ENCODE measurements at places on chromosomes 2 and 18. TPM values are rescaled to one million over a fixed set of nuclear protein-coding genes. Genes with fewer than 3 reads are reported as not detected.

LINC00305 gene
- not detected for total RNA-seq

DNA sequence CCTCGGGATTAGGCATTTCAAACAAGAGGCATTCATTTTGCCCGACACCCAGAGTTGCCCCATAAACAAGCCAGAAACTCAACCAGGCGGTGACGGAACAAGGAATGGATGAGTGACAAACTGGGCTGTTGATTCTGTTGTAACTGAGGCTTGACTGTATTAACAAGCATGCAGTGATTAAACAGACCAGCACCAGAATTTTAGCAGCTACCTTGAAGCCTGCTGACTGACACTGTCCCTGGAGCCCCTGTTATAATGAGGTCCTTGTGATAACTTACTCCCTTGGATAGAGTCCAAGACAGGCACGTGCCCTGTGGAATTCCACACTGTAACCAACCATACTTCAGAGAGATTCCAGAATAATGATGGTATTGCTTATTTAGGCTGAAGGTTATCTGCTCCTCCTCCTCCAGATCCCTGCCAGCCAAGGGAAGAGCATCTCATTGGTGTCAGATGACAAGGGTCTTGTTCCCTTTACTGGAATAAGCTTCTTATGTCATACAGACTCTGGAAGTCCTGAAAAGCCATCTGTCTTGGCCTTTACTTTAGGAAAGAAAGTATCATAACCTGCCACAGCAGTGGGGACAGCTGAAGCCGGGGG, 97.1 kb upstream of the RMDN2 start:
- H3K4me3 ChIP-seq: no peak overlapping the region
- no peaks in the 10 kb centered on the region for H3K27me3 ChIP-seq
- DNase-seq: no peak
- H3K27ac ChIP-seq: peak overlapping the region; percentile 98
- H3K36me3 ChIP-seq: no peaks in the 10 kb centered on the region

GRCh38 chr2:200422071-200422470, 87.8 kb downstream of the KCTD18 start:
- DNase-seq: no peak
- H3K4me1 ChIP-seq: no peaks in the 10 kb centered on the region
- H3K36me3 ChIP-seq: peaks cover 34% of the 10 kb centered on the region
- H3K27ac ChIP-seq: no peak overlapping the region

- no peak for DNase-seq
- H3K4me1 ChIP-seq: no peaks in the 10 kb centered on the region
- no peaks in the 10 kb centered on the region for H3K27me3 ChIP-seq
- no peak overlapping the region for H3K27ac ChIP-seq
These were observed 243.7 kb downstream of the TDRD15 start for GRCh38 chr2:21367421-21367820.

- H3K4me1 ChIP-seq: peaks cover 26% of the 10 kb centered on the region
- no peak overlapping the region for H3K4me3 ChIP-seq
- peaks cover 4% of the 10 kb centered on the region for H3K36me3 ChIP-seq
- DNase-seq: peak; percentile 78
These were observed 14.9 kb downstream of the LPIN2 start for GRCh38 chr18:2997846-2998564.

Measured in osteoblast (primary cell).